ENCODE measurements at places on chromosomes 16 and 17.

GRCh38 chr17:67390006-67390645 lies 13.0 kb downstream of the PITPNC1 start:
- DNase-seq, result no peak

DNA sequence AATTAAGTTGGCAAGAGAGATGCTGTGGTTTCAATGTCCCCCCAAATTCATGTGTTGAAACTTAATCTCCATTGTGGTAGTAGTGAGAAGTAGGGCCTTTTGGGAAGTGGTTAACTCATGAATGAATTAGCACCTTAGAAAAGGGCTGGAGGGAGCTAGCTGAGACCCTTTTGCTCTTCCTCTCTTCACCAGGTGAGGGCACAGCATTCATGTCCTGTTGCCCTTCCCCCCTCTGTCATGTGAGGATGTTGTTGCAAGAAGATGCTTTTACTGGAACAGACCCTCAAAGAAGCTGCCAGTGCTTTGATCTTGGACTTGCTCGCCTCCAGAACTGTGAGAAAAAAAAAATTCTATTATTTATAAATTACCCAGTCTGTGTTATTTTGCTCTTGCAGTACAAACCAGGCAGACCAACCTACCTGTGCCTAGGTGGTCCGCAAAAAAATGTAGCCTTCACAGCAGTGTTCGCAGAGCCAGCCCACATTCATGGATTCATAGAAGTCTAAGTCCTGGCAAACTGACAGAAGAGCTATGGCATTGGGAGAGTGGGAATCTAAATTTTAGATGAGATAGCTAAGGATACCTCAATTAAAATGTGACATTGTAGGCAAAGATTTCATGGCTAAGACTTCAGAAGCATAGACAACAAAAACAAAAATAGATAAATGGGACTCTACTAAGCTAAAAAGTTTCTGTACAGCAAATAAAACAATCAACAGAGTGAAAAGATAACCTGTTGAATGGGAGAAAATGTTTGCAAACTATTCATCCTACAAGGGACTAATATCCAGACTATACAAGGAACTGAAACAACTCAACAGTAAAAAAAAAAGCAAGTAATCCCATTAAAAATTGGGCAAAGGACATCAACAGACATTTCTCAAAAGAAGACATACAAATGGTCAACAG lies 32.0 kb upstream of the ABCA5 start:
- no peak for DNase-seq

DNA sequence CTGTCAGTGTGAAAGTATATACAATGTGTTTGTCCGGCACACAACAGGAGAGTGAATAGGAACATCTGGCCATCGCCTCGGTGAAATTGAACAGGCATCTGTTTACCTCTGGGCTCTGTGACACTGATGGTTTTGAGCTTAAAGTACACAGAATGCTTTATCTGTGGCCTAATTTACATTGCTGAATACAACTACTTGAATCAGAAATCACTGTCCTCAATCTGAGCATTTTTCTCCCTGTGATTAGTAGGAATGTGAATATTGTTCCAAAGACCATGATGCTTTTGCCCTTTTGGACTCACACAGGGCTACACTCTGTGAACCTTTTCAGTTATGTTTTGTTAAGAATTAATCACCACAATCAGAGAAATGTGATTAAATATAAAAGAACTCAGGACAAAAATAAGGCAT lies 323.0 kb upstream of the TBX2 start:
- DNase-seq, result no peak

DNA sequence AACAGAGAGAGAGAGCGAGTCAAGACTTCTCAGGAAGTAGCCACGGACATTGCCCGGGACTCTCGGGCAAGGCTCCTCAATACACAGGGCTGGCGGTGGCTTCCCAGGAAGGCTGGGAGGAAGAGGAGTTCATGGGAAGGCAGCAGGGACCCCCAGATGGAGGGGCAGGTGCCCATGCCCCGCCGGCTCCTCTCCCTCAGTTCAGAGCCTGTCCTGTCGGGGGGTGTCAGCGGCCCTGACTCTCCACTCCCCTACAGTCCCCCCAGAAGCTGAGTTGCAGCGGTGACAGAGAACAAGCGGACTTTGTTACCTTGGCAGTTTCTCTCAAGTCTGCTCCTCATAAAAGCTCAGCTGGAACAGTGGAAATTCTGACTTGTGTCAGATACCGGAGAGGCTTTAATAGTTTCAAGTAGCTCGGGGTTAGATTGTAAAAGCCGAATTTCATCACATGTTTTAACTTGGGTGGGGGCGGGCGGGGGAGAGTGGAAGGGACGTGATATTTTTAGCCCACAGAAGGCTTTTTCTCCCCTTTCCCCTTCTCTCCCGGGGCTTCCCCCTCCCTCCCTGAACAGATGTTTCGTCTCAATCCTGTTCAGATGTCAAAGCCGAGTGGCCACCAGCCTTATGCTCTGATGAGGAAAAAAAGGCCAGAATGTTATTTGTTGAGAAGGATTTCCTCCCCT lies 65.2 kb downstream of the NKD1 start:
- peak; percentile 65 for DNase-seq

DNA sequence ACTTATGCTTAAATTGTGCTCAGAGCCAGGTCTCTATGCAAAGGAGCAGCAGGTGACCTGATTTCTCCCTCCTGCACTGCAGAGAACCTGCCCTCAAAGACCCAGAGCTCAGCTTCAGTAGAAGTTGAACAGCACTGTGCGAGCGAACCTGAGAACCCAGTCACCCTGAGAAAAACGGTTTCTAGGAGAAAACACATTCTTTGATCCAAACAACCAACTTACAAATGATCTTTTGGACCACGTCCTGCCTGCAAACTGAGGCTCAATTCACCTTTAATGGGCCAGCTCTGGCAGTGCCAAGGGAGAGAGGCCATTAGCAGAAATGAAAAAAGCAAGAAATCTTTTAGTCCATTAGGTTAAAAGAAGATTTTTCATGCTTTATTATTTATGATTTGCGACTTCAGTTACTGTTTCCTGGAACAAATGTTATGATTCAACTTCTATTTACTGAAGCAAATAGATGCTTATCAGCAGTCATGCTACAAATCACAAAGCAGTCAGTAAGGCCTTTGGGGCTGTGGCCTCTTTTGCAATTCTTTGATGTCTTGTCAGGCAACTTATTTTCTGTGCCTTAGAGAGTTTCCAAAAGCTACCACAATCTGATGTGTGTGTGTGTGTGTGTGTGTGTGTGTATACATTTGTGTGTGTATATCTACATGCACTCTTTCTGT lies 65.7 kb upstream of the LRRC37A3 start:
- DNase-seq, result peak; percentile 54

- no peak for DNase-seq
Measured at GRCh38 chr16:84575914-84576313, 42.0 kb downstream of the COTL1 start.

DNA sequence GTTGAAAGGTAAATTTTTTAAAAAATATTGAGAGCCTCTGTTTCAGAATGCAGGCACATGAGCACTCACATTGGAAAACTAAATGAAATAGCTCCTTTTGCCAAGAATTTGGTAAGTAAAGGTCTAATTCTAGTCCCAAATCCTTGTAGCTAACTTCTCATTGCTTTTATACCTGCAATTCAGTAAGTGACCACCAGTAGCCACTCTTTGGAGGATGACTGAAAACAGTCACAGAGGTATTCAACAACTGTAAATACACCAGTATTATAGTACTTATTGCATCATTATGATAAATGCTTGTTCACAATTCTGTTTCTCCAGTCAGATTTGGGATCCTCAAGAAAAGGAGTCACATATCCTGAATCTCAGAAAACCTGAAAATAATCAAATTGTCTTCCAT lies 562.4 kb upstream of the CDH11 start:
- DNase-seq, result no peak

- DNase-seq, result no peak
Measured at GRCh38 chr17:9104370-9105041, 83.2 kb downstream of the NTN1 start.

DNA sequence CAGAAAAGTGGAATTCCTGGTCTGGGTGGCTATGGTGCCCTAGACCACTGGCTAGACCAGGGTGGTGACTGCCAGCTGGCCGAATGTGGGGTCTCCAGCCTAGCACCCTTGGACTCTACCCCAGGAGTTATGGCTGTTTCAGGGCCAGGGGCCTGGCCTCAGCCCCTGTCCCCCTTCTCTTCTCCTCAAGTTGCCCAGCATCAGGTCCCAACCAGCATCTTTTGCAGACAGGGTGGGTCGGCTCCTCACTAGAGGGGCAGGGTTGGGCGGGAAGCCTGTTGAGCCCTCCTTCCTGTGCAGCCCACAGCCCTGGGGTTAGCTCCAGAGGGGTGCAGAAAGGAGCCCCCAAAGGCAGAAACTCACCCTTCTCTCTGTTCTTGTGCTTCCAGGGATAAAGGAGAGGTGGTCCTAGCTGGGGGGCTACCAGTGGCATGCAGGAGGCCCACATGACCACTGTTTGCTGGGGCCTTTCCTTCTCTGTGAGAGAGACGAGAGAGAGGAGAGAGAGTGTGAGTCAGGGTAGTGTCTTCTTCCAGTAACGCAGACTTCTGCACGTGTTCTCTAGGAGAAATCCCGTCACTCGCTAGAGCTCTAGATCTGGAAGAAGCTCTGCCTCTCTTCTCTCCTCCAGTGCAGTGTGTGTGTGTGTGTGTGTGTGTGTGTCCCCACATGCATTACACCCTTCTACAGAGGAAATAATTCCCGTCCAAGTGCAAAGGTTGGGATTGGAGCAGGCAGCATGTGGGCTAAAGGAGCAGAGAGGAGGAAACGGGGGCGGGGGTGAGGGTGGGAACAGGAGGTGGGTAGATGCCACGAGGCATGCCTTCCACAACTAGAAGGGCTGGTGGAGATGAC lies 209.4 kb downstream of the SEC14L1 start:
- peak; percentile 82 for DNase-seq

DNA sequence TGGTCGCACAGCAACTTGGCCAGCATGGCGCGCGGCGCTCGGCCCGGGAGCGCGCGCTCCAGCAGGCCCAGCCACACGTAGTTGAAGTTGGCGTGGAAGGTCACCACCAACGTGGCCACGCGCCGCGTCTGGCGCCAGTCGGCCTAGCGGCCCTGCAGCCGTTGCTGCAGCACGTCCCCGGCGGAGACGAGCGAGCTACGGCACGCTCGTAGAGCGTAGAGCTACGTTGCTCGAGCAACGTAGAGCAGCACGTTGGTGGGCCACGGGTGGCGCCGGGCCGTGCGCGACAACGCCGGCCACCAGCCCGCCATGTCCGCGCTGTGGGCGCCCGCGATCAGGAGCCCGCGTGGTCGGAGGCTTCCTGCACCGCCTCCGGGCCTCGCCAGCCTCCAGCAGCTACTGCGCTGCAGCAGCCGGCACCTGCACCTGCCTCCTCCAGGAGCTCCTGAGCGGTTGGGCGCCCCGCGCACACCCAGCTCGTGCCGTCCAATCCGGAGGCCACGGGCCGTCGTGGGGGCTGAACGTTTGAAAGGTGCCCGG lies 13.4 kb upstream of the SULT1A1 start:
- DNase-seq, result no peak

GRCh38 chr17:60157487-60158040 lies 7.8 kb downstream of the CA4 start:
- DNase-seq, result no peak

- DNase-seq, result no peak
Measured at GRCh38 chr16:29306943-29307597, 99.4 kb downstream of the NPIPB11 start.

- DNase-seq, result no peak
Measured at GRCh38 chr16:804193-805048, 3.9 kb upstream of the GNG13 start.

DNA sequence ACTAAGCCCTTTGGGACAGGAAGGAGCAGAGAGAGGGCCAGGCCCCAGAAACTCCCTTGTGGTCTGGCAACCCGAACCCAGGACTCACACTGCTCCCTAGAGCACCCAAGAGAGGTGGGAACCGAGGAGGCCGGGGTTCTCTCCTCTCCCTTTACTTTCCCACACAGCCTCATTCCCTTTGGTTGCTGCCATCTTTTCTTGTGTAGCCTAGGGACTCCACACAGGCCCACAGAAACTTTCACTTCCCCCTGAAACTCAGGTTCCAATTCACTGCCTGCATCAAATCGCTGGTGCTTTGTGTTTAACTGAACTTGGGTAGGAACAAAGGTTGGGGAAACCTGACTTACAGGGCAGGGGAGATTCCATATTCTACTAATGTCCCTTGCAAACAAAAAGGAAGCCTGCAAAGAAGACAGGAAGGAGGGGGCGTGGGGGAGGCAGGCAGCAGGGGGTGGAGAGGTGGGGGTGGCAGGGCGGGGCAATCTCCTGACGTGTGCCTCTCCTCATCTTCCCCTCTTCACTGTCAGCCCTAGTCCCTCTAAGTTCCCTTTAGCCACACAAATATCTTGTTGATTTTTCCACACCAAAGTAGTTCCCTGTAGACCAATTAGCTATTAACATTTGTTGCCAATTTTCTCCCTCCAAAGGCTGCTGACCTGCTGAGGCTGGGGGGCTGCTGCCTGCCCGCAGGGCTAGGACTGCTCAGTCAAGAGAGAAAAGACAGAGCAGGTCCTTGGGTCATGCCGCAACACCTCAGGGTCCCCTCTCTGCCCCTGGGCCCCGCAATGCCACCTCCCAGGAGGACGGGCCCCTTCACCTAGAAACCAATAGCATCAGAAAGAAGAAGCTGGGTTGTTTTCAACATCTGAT lies 8.0 kb downstream of the ST3GAL2 start:
- DNase-seq, result no peak

DNA sequence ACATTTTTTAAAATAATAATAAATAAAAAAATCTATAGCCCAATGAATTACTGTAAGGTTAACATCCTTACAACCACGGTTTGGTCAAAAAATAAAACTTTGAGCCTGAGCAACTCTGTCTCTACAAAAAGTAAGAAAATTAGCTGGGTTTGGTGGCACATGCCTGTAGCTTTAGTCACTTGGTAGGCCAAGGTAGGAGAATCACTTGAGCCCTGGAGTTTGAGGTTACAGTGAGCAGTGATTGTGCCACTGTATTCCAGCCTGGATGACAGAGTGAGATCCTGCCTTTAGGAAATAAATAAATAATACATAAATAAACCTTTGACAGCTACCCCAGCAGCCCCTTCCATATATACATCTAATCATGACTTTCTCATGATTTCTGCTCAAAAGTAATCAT lies 26.9 kb upstream of the PHAF1 start:
- no peak for DNase-seq

DNA sequence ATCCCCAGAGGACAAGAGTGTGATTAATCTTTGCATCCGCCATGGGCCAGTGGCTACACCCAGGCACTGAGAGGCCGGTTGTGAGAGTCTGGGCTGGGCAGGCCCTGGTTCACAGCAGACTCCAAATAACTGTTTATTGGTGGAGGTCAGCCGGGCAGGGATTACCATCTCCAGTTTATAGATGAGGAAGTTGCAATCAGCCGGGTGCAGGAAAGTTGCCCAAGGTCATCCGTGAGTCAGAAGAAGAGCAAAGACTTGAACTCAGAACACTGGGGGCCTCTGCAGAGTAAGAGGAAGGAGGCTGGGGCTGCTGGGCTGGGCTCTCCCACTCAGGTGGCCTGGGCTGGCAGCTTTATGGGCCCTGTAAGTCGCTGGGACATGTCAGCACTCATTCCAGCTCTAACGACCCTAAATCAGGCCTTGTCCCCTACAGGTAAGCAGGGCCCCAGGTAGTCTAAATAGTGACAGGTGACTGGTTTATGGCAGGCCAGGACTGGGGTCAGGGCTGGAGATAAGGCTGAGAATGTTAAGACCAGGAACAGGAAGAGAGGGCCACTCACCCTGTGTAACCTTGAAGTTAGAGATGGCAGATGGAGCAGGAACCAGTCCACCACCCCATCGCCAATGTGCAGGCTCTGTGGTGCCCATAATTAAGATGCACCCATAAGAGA lies 2.1 kb upstream of the CA4 start:
- no peak for DNase-seq

All from fibroblast of pulmonary artery (primary cell).